ENCODE measurements at places on chromosomes 2 and 18.
A peak's percentile ranks its signal among the peaks of the same experiment; 100 is the strongest.

DNA sequence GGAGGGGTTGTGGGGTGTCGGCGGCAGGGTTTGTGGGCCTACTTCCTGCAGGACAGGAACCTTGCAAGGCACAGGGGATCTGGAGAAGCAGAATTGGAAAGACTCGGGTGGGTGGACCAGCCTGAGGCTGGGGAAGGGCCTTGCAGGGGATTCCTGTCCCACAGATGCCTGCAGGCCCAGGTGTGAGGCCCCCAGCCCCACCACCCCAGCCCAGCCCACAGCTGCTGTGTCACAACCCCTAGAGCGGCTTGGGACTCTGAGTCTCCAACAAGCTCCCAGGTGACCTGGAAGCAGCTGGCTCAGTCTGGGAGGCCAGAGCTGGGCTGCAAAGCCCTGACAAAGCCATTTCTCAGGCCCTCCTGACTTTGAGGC is 93.1 kb downstream of the ZFP36L2 start:
- DNase-seq, result no peak

- peak; percentile 25 for DNase-seq
These were observed 44.5 kb downstream of the DDX18 start for GRCh38 chr2:117858892-117859531.

DNA sequence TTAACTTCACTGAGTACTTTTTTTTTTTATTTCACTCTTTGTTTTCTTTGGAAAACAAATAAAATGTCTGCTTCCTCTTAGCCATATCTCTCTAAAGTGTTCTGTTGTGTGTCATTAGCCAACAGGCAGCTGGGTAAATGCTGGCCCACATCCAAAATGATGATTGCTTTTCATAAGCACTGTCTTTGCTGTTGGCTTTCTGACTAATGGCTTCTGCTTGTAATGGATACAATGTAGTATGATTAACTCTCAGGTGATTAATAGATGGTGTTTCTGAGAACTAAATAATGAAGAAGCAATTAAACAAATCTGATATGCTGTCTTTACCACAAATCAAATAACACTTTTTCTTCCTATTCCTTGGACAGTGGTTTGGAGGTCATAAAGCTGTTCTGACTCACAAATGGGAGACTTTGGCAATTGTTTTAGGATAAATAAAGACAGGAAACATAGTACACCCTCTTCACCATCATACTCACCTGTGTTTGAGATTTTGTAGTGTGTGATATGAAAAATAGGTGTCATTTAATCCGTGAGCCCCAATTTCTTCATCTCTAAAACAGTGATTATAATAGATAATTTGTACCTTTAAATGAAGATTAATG is 888.4 kb downstream of the TSN start:
- peak; percentile 25 for DNase-seq

- no peak for DNase-seq
These were observed 87.4 kb upstream of the AGAP1 start for GRCh38 chr2:235406430-235406829.

DNA sequence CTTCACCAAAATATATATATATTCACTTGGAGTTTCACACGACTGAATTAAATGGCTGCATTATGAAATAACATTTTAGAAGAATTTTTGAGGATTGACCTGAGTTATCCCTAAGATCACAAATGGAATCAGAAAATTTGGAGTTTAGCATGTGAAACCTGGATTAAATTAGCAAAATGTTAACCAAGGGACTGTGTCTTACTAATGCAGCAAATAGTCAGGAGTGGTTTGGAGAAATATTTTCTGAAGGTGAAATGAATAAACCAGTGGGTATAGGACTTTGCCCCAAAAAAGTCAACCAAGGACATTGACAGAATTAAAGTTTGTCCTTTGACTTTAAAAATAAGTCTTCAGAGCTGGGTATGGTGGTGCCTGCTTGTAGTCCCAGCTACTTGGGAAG is 111.2 kb downstream of the PRPF40A start:
- DNase-seq, result no peak

- no peak for DNase-seq
These were observed 2.5 kb downstream of the VIT start for GRCh38 chr2:36698993-36699392.

- DNase-seq, result no peak
These were observed 156.4 kb upstream of the MMADHC start for GRCh38 chr2:149743842-149744448.

DNA sequence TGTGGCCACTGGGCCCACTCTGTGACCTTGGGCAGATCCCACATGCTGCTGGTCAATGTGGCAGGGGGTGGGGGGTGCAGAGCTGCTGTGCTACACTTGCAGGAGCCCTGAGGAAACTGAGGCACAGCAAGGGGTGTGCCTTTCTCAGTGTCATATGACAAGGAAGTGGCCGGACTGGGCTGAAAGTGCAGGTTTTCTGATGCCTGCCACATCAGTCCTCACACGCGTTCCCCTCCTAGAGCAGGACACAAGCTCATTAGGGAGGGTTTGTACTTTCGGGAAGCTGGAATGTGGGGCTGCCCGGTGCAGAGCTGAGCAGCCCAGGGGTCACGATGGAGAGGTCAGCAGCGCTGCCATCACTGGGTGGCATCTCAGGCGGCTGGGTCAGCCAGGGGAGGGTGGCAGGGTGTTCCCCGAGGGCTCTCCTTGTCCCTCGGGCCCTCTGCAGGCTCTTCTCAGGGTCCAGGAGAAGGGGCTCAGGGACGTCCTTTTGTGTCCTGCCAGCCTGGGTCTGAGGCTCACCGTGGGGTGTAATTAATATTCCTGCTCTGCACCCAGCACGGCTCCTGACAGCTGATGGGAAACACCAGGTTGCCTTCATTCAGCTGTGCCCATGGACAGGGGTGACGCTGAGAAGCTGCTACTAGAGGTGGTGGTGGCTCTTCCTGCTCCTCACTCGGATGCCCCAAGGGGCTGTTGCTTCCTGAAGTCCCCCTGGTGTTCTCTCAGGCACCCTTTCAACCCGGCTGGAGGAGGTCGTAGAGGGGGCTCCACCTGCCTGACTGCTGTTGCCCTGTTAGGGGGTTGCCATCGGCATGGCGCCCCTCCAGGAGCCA is 62.1 kb upstream of the HDAC4 start:
- no peak for DNase-seq

- DNase-seq, result no peak
These were observed 14.8 kb downstream of the SLC16A14 start for GRCh38 chr2:230053753-230054478.

DNA sequence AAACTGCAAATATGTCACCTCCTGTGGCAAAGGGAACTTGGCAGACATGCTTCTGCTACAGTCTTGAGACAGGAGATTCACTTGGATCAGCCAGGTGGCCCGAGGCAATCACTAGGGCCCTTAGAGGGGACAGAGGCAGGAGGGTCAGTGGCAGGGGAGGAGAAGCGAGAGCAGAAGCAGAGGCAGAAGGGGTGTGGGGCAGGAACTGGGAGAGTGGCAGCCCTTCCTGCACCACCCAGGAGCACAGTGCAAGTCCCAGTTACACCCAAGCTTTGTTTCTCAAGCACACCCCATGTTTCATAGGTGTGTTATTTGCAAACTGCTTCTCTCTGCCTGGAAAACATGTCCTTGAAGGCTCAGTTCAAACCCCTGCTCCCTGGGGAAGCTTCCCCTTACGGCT is 309.7 kb upstream of the MYT1L start:
- no peak for DNase-seq

- no peak for DNase-seq
These were observed 329.8 kb downstream of the PTPRM start for GRCh38 chr18:7896805-7897518.

GRCh38 chr2:101145406-101145805 is 5.8 kb downstream of the TBC1D8 start:
- no peak for DNase-seq

GRCh38 chr2:127508631-127509034 is 17.7 kb downstream of the IWS1 start:
- DNase-seq, result peak; percentile 52

DNA sequence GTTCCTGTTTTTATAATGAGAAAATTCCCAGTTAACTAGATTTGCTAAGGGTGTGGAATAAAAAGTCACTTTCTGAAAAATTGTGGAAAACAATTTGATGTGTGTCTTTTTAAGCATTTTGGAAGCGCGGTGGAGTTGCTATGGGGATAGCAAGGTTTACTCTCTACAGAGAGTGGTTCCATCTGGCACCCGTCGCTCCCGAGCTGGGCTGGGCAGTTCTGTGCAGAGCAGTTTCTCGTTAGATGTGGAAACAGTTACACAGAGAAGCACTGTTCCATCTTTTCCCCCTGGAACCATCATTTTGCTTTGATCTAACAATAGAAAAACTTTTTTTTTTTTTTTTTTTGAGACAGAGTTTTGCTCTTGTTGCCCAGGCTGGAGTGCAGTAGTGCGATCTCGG is 17.4 kb downstream of the LDLRAD4 start:
- DNase-seq, result peak; percentile 24

- no peak for DNase-seq
These were observed 422.0 kb downstream of the GALR1 start for GRCh38 chr18:77671456-77672167.

GRCh38 chr2:84026818-84027217 is 432.3 kb downstream of the SUCLG1 start:
- DNase-seq, result no peak

DNA sequence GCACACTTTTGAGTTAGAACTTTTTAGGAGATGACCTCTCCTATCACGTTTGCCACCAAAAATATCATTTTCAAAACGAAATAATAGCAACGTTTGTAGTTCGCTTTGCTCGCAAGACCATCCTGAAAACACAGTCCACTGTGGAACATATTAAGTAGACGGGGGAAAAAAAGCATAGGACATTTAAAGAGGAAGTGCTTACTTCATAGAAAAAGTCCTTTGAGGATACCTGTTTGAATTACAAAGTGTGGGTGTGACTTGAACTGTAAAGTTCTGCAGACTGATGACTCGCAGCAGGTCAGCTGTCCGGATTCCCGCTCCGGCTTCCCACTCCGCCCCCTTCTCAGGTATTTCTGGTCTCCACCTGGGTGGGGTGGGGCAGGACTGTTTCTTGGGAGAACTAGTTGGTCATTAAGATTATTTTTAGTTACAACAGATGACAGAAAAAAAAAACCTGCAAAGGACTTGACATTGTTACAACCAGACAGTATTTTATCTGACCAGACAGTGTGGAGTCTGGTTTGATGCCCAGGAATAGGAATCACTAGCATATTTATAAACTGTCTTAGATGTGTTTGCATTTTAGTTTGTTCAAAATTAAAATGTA is 13.3 kb downstream of the CNOT11 start:
- no peak for DNase-seq

DNA sequence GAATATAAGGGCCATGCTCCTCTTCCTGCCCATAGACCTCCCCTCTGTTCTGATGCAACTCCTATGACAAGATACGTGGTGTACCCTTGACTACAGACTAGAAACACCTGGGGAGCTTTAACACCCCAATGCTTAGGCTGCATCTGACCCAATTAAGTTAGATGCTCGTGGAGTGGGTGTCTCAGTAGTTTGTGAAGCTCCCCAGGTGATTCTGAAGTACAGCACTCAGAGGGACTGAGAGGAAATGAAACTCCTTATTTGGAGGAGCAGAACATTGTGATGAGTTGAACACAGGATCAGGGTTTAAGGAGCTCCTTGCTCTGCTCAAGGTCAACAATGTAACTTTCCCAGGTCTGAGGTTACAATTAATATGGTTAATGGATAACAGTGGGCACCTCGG is 80.3 kb upstream of the TTC39C start:
- DNase-seq, result no peak

- peak; percentile 74 for DNase-seq
These were observed 140.3 kb downstream of the CYRIA start for GRCh38 chr2:16525265-16525887.

DNA sequence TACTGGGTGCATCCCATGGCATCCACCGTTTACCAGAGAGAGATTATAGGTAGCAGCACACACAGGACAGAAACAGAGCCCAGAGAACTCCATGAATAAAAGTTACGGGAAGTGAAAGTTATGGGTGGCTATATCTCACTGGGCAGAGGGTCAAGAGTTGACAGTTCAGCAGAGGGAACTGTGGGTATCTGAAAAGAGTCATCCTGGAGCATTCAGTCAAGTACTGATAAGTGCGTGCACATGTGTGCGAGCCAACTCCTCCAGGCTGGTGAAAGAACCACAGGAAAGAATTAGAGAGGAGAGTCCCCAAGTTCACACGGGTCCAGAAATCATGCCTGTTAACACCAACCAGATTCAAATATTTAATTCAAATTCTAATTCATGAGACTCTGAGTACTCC is 1588.2 kb downstream of the LRP1B start:
- DNase-seq, result no peak

DNA sequence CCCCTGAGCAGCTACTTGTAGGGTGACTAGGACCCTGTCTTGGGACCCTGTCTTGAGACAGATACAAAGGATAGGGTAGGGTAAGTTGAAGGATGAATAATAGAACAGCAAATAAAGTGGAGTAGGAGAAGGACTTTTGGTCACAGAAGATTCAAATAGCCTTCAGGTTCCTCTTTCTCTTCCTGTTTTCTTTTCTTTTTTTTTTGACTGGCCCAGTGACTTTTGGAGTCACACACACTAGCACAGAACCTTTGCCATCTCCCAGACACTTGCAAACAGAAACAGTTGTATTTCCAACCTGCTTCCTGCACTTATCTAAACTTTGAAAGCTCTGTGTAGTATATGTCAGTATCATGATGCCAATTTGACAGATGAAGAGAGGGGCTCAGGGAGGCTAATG is 108.2 kb downstream of the TDRD15 start:
- DNase-seq, result no peak

GRCh38 chr18:3794537-3795348 is 344.8 kb downstream of the TGIF1 start:
- peak; percentile 65 for DNase-seq

GRCh38 chr18:4801151-4801550 is 346.0 kb upstream of the DLGAP1 start:
- DNase-seq, result no peak

DNA sequence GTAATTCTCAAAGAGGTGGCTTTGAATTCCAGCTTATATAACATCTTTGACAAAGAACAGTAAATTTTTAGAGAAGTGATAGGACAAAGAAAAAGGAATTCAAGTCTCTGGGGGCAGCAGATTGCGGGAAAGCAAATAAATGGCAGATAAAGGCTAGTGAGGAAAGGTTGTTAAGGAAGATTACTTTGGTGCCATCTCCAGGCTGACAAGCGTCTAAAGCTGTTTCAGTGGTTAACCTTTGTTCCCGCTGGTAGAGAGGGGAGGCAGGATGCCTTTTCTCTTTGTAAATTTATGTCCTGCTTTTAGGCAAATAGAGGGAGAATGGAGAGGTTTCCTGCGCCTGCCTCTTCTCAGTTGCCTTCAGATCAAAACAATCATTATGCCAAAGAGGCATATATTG is 431.2 kb upstream of the CHST9 start:
- no peak for DNase-seq

- no peak for DNase-seq
These were observed 117.9 kb upstream of the ZBTB14 start for GRCh38 chr18:5413447-5413846.

GRCh38 chr2:129755786-129756185 is 223.7 kb upstream of the RAB6C start:
- no peak for DNase-seq

DNA sequence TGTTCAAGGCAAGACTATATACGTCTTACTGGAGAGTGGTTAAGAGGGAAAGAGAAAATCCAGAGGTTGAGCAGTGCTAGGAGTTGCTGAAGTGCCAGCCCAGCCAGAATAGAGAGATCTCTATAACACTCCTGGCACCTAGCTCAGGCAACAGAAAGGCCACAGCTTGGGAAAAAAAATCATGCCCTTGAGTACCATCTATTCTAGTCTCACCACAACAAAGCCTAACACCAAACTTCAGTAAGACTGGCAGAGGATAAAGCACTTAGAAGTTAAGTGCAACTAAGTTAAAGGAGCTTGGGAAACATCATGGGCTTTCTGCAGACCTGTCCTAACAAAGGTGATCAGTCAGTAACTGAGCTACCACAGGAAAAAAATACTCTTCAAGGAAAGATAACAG is 24.2 kb downstream of the INO80C start:
- no peak for DNase-seq
